ENCODE measurements at places on chromosomes 2 and 18.

DNA sequence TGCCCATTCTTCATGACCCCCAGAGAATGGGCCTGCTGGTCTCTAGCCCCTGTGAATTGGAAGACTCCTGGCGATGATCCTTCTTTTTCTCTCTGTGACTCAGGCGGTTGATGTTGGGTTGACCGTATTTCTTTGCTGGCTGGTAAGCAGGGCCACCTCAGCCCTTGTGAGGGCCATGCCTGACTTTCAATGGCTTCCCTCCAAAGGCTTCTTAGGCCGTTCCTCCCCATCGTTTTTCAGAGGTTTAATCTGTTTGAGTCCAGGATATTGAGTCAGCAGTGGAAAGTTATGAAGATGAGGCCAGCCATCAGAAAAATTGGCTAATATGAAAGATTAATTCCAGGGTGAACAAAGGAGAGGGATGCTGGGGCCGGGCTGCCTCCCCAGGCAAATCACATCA is 13.6 kb downstream of the HPCAL1 start:
- DNase-seq, result no peak

DNA sequence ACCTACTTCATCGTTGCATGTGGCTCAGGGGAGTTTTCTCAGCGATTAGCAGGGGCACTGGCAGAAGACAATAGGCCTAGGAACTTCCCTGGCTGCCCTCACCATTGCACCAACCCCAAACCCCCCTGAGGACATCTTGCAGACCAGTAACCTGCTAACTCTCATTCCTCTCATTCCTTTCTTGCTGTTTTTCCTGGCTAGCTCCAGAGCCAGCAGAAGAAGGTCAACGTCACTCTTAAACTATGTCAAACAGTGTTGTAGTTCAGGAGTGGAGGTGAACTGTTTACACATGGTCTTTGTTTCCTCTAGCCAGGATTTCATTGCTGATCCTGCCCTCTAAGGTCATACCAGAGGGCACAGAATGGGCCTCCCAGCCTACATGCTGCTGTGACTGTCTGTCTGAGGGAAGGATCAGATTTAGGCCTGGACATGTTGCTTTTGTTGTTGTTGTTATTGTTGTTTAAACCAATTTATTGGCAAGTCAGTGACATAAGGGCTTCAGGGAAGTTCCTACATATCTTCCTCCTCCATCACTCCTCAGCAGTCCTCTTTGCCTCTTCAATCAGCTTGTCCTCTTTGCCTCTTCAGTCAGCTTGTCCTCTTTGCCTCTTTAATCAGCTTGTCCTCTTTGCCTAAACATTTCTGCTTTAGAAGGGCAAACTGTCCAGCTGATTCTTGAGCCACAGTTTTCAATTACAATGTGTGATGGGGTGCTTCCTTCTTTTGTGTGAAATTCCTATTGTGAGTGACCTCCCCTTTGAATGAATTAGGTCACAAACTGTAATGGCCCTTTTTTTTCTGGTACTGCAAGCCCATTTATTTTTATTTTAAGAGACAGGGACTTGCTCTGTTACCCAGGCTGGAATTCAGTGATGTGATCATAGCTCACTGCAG is 471.9 kb upstream of the TNP1 start:
- DNase-seq, result no peak

DNA sequence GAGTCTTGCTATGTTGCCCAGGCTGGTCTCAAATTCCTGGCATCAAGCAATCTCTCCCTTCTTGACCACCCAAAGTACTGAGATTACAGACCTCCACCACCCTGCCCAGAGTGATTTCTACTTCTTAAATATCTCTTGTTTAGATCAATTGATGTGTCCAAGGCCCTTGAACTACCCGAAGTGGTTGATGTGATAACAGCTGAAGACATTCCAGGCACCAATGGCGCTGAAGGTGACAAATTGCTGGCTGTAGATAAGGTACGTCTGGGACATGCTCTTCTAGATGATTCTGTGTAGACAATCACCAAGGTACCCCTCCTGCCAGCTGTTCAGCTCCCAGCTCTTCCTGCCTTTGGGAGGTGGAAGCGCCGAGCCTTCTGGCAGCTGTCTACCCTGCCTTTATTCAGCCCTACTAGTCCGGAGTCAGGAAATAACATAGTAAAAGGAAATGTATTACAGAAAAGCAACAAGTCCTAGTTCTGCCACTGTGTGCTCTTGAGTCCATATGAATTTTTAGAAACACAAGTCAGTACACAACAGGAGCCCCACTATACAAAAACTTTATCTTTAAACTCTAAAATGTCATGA is 61.3 kb upstream of the BZW1 start:
- DNase-seq, result no peak

DNA sequence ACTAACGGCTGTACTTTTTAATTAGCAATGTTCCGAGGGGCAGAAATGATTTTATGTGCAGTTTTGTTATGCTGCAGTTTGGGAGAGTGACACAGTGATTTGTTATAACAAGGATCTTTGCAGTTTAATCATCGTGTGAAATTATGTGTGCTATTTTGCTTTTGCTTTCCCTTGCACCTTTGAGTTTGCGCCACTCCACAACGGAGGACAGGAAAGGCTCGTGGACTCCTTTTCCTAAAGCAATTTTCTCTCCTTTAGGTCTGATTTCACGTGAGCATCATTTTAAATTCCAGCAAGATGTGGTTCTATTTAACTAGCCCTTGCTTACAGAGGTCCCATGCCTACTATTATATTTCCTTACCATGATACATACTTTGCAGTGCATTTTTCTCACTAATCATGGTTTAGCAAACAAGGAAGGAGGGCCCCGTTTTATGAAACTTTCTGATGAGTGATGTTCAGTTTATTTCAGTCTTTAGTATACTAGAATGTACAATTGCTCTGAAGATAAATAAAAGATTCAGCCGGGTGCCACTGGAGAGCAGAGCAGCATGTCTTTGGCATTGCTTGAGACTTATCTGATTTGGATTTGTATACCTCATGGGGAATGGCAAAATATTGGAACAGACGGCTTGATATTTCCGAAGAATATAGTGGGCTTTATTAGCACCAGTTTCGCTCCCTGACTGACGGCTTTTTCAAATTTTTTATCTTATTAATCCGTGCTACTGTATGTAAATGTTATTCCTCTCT is 528.2 kb upstream of the FANCL start:
- DNase-seq, result no peak

- DNase-seq, result peak; percentile 18
Measured at GRCh38 chr18:38497266-38497665, 931.7 kb upstream of the CELF4 start.

GRCh38 chr18:48310999-48311398 is 98.2 kb downstream of the ZBTB7C start:
- no peak for DNase-seq

DNA sequence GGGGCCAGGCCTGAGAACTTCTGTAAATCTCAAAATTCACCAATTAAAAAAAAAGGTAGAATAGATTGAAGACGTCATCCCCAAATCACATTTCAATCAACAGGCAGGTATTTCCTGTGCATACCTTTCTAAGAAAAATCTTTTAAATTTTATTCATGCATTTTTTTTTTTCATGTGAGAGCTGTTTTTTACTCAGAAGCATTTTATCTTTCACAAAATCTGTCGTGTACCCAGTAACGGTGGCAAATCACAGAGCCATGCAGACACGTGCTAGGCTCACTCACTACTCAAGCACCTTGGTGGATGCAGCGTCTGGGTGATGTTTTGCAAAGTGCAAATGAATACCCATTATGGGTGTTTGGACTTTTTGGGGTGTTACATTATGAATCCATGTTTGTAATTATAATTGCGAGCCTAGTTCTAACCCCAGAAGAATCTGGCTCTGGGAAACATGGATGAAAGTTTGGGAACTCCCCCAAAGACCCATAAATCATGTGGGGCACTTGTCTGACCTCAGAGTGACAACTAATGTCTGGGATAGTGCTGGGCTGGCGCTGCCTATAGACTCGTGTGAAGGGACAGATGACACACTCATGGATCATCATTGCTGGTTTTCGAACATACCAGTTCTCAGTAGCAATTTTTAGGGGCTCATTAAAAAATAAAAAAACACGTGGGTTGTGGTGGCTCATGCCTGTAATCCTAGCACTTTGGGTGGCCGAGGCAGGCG is 335.2 kb downstream of the LPIN1 start:
- DNase-seq, result no peak

- DNase-seq, result no peak
Measured at GRCh38 chr2:40120957-40121356, 330.9 kb downstream of the SLC8A1 start.

DNA sequence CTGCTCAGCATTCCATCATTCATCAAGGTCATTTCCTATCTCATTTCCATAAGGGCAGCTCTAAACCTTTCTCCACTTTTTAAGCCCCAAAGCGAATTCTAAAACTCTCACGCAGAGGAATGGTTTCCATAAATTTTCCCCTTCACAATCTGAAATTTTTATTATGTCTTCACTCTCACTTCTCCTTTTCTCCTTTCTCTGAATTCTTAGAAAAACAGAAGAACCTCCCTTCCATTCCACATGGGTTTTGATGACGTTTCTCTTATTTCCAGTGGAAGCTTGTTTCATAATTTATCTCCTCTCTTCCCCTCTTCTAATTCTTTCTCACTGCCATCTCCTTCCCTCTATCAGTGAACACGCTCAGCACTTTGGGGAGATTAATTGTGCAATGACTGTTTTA is 97.3 kb downstream of the SPATS2L start:
- no peak for DNase-seq

GRCh38 chr2:16111838-16112210 is 171.5 kb downstream of the MYCN start:
- no peak for DNase-seq

GRCh38 chr2:9115229-9115628 is 91.4 kb upstream of the ASAP2 start:
- DNase-seq, result no peak

GRCh38 chr2:109448946-109449788 is 164.6 kb downstream of the SEPTIN10 start:
- DNase-seq, result no peak

- no peak for DNase-seq
Measured at GRCh38 chr2:191642541-191642940, 35.4 kb upstream of the NABP1 start.

GRCh38 chr2:219001100-219001576 is 7.9 kb upstream of the CRYBA2 start:
- DNase-seq, result no peak

GRCh38 chr2:5938566-5938896 is 246.3 kb downstream of the SOX11 start:
- DNase-seq, result no peak

GRCh38 chr18:59265246-59265973 is 7.8 kb downstream of the RAX start:
- DNase-seq, result peak; percentile 62

DNA sequence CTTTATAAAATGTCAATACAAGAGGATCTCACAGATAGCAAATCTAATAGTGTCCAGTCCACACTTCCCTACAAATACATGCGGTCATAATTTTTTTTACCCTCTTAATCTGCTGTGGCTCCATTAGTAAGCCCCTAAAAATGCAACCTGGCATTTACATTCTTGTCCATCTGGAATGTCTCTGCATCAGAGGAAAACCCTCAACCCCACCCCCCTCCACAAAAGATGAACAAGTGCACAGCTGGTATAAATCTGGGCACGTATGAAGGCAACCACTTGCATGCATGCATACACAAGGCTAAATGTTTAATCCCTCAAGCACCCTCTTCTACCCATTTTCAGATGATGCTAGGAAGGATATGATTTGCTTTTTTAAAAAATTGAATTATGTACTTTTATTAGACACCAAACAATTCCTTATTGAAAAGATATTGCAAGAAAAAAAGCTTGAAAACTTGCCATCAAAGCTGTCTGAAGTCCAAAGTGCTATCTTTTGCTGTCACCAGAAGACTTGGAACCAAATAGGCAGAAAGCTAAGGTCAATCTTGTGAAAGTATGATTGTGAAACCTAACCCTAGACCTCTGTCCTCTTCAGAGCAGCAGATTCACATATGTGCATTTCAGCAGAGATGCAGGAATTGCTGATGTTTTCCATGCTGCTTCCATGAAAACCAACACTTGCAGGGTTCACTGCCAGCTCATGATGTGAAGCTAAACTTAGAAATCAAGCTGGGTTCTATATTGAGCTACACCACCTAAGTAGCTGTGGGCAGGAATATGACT is 39.0 kb downstream of the IRS1 start:
- DNase-seq, result no peak

DNA sequence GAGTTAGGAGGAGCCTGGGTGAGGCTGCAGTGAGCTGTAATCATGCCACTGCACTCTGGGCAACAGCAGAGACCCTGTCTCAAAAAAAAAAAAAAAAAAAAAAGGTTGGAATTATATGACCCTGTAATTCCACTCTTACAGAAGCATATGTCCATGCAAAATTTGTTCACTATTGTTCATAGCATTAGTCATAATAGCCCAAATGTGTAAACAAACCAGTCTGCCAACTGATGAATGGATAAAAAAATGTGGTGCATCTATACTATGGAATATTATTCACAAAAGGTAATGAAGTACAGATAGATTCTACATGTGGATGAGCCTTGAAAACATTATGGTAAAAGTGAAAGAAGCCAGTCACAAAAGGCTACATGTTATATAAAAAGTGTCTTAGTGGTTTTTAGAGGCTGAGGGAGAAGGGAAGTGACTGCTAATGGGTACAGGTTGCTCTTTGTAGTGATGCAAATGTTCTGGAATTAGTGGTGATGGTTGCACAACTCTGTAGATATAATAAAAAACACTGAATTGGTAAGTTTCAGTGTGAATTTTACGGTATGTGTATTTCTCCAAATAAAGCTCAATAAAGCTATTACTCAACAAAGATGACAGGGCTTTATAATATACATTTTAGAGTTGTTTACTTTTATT is 9.4 kb downstream of the COA5 start:
- no peak for DNase-seq

GRCh38 chr2:84972207-84972783 is 1.3 kb downstream of the KCMF1 start:
- DNase-seq, result no peak

DNA sequence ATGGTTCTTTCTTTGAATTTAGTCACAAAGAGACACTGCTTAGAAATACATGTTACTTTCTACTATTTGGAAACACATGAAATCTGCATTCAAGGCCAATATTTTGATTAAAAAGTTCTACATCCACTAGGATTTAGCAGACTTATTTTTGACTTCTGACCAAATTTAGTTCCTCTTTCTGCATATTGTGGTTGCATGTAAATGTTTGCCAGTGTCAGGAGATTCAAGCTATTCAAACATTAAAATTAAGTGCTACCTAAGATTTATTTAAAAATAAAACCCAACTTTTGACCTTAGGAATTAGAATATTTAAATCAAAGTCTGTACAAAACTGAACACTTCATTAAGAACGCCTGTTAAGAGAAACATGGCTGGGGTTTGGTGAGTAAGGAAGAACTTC is 891.1 kb downstream of the CPS1 start:
- DNase-seq, result no peak

GRCh38 chr18:13407484-13407883 is 188.9 kb downstream of the LDLRAD4 start:
- DNase-seq, result no peak

DNA sequence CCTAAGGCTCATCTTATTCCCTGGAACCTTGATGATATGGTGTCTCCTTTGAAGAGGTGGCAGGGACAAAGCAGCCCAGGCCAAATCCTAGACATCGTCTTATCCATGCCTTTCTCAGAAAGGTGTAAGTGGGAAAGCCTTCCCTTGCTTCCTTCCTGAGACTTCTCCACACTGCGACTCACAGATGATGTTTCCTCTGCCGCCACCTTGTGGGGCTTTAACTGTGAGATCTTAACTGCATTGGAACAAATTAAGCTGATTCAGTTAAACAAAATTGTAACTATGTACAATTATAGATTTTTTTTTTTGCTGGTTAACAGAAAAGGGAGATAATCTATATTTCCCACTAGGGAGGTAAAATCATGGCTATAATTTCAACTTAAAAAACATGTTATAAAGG is 10.0 kb upstream of the GCA start:
- no peak for DNase-seq
